ENCODE measurements at places on chromosomes 6 and 20. TPM values are rescaled to one million over a fixed set of nuclear protein-coding genes. Genes with fewer than 3 reads are reported as not detected.

The GABRR2 gene
- polyA plus RNA-seq, result 0.17 TPM

The TRIM31 gene
- polyA plus RNA-seq, result not detected

The MATN4 gene
- not detected for polyA plus RNA-seq

The MMP24 gene
- polyA plus RNA-seq, result 0.11 TPM

The ZNF217 gene
- polyA plus RNA-seq, result 14.0 TPM

The C6orf47 gene
- polyA plus RNA-seq, result 16.1 TPM

The LY86 gene
- polyA plus RNA-seq, result 194 TPM

The SLC35F1 gene
- polyA plus RNA-seq, result 0.07 TPM

The SERINC3 gene
- 59.8 TPM for polyA plus RNA-seq

The EYA2 gene
- polyA plus RNA-seq, result not detected

The ATP6V1G2 gene
- 2.5 TPM for polyA plus RNA-seq

The TNF gene
- 54.6 TPM for polyA plus RNA-seq

The NSFL1C gene
- polyA plus RNA-seq, result 95.4 TPM

The ABRACL gene
- 312 TPM for polyA plus RNA-seq

The FOXQ1 gene
- not detected for polyA plus RNA-seq

The FERMT1 gene
- 0.29 TPM for polyA plus RNA-seq

The TP53RK gene
- polyA plus RNA-seq, result 22.3 TPM

The SEMG1 gene
- polyA plus RNA-seq, result not detected

The NELFE gene
- polyA plus RNA-seq, result 95.1 TPM

The RUNX2 gene
- polyA plus RNA-seq, result 0.06 TPM

The MROH8 gene
- 3.0 TPM for polyA plus RNA-seq

The CPXM1 gene
- 0.31 TPM for polyA plus RNA-seq

The NR2E1 gene
- not detected for polyA plus RNA-seq

The PRIM2 gene
- polyA plus RNA-seq, result 26.5 TPM

The SESN1 gene
- polyA plus RNA-seq, result 8.3 TPM

The ALDH8A1 gene
- polyA plus RNA-seq, result 0.09 TPM

The ADGRF1 gene
- polyA plus RNA-seq, result not detected

The PXT1 gene
- polyA plus RNA-seq, result 2.9 TPM

The RTEL1 gene
- polyA plus RNA-seq, result 13.7 TPM

The NKX2-2 gene
- not detected for polyA plus RNA-seq

The BNIP5 gene
- not detected for polyA plus RNA-seq

The GRIK2 gene
- not detected for polyA plus RNA-seq

The SLC26A8 gene
- polyA plus RNA-seq, result 0.28 TPM

The SLC22A16 gene
- polyA plus RNA-seq, result not detected

The BTN1A1 gene
- 1.4 TPM for polyA plus RNA-seq

The TINAG gene
- 0.67 TPM for polyA plus RNA-seq

The CD83 gene
- polyA plus RNA-seq, result 75.8 TPM

The NKX2-4 gene
- not detected for polyA plus RNA-seq

The F13A1 gene
- 0.64 TPM for polyA plus RNA-seq

The ULBP2 gene
- 0.71 TPM for polyA plus RNA-seq

The WFDC2 gene
- polyA plus RNA-seq, result not detected

The DPPA5 gene
- polyA plus RNA-seq, result not detected

The ZNF334 gene
- 0.91 TPM for polyA plus RNA-seq

The NTSR1 gene
- polyA plus RNA-seq, result not detected

The CST4 gene
- polyA plus RNA-seq, result not detected

The NOTCH4 gene
- polyA plus RNA-seq, result 3.2 TPM

The TAP2 gene
- 8.3 TPM for polyA plus RNA-seq

The VWA7 gene
- 1.2 TPM for polyA plus RNA-seq

The FABP7 gene
- polyA plus RNA-seq, result not detected

The MACROD2 gene
- 1.7 TPM for polyA plus RNA-seq

The FAM83C gene
- polyA plus RNA-seq, result not detected

The POLR1H gene
- polyA plus RNA-seq, result 99.5 TPM

The ECT2L gene
- 0.02 TPM for polyA plus RNA-seq

The C20orf173 gene
- not detected for polyA plus RNA-seq

The BPIFB4 gene
- not detected for polyA plus RNA-seq

The BHLHE23 gene
- polyA plus RNA-seq, result not detected

The HSD17B8 gene
- 54.3 TPM for polyA plus RNA-seq

The TMEM14A gene
- 81.7 TPM for polyA plus RNA-seq

The SYNGAP1 gene
- polyA plus RNA-seq, result 0.23 TPM

Measured in GM12878 (cell line).